ENCODE measurements at places on chromosomes 11 and 22.

- DNase-seq, result no peak
These were observed 579 bp downstream of the PICALM start for GRCh38 chr11:86068138-86068871.

DNA sequence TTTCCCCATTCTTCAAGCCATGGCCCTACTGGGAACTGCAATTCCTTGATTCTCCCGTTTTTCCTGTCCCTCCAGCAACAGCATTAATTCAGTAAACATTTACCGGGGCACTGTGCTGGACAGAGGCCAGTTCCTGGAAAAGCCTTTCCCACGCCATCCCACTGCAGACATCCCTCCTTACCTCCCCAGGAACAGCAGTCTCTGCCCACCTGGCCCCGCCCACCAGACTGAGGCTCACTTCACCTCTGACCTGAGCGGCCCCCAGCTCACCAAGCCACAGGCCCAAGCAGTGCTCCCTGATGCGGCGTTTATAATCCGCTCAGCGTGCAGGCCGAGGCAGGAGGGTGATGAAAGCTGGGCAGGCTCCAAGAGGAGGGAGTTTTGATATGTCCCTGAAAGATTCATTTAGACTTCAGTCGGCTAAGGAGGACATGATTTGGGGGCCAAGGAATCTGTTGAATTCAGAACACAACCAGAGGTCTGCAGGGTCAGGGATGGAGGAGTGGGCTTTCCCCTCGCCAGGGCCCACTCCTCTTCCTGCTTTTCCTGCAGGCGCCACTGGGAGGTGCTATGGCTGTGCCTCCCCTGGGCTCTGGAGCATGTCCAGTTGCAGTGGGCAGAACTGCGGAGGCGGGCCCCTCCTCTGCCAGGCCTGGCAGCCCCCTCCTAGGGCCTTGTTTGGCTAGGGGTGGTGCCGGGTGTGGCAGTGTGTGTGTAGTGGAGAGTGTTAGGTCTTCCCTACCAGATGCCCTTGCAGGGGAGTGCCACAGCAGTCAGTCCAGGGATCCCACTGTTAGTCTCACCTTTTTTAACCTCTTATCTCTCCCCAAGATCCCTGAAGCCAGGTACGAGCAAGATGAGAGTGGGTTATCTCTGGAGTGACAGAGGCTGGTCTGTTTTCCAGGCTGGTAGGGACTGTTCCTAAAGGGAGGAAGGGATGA is 1.4 kb upstream of the TAGLN start:
- DNase-seq, result no peak

DNA sequence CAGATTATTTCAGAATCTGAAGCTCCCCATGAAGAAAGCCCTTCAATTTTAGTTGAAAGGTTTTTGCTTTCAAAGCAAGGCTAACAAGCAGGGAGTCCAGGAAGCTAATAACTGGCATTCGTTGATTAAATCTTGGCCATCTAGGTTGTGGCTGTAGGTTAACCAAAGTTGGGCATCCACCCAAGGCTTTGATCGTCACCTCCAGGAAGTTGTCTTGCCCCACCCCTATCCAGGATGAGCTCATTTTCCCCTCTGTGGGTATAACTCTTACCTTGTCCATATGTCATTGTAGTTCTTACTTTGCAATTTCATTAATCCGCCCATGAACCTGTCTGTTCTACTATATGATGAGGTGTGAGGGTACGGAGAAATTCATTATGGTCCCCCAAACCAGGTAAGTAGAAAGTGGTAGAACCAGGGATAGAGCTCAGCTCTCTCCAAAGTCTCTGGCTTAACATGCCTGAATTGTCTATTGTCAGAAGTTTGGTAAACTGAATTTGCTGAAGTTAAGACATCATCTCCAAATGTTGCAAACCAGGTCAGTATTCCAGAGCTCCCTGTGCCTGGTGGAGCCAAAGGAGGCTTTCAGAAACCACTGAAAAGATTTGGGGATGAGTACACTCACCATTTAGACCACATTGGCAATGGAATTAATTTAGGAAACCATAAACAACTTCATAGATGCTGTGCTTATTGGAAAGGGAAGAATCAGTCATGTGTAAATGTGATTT is 97.1 kb downstream of the CD44 start:
- DNase-seq, result no peak

GRCh38 chr11:72826191-72826941 is 12.2 kb downstream of the ATG16L2 start:
- DNase-seq, result no peak

DNA sequence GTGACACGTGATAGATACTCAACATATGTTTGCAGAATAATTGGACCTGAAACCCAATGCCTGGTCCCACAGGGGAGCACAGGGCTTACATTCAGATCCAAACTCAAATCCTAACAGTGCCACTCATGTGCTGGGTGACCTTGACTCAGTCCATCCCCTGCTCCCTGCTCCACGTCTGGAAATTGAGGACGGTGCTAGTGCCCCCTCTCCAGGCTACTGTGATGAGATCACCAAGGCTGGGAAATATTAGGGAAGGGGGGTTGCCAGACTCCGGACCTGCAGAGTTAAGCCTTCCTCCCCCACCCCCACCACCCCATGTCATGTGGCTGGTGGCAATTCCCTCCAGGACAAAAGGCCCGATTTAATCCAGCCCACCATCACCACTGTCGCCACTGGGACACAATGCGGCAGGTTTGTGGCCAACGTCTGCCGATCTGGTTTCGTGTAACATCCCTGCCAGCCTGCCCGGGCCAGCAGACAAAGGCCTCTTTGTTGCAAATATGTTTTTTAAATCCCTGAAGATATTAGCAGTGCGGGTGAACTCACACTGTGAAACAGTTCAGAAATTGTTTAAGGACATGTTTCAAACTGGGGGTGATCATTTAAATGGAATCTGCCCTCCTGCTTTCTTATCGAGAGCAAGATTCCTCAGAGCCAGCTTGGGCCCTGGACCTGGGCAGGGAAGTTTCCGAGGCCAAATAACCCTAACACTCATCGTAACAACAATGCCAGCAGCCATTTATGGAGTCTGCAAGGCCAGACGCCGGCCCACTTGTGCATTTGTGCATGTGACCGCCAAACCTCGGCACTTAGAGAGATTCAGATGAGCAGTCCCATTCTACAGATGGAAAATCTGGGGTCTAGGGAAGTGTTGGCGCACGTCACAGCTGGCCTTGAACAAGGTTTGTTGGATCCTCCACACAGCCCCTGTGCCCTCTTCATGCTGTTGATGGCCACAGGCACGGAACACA is 19.6 kb upstream of the MN1 start:
- DNase-seq, result no peak

DNA sequence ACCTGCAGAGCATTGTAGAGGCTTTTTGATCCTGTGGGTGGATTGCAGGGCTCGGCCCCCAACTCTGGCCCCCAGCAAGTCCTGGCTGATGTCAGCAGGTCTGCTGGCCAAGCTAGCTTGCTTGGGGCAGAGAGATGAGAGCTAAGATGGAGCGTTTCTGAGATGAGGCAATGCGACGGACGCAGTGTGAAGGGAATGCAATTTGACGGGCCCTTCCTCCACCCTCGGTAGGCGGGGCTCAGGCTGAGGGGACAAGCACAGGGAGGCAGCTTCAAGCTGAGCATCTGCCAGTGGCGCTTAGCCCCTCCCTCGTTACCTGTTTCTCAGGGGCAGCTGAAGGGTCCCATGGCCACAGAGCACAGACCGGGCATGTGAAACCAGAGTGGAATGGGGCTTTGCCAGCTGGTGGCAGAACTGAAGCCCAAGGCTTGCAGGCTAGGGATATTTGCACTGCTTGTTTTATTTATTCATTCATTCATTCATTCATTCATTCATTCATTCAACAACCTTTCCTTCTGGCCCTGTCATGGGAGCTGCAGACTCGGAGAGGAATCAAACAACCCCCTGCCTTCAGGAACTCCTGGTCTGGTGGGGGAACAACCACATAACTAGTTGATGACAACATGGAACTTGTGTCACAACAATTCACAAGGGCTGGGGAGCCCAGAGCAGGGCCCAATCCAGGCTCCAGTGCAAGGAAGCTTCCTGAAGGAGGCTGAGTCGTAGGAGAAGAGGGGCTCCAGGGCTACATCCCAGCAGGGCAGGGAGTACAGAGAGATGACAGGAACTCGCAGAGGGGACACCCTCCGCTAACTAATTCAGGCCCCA is 66.8 kb downstream of the THAP12 start:
- no peak for DNase-seq

DNA sequence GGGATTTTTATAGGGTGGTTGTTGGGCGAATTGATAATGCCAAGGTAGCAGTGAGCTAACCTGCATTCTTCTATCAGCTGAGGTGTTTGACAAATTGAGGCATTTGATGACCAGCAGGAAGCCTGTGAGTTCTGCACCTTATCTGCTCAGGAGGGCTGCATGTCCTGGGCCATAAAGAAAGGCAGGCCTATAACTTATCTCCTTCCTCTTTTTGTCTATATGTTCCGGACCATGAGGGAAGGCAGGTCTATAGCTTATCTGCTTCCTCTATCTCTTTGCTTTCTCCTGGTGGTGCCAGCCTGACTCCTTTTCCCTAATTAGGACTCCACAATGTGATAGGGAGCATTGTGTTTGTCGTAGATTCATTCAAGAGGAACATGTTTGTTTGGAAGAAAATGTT is 8.6 kb upstream of the JAM3 start:
- DNase-seq, result no peak

- DNase-seq, result peak; percentile 16
These were observed 77.9 kb downstream of the BTBD10 start for GRCh38 chr11:13384908-13385640.

Measured in forelimb muscle (tissue), 1 donor.